Anterior cingulate cortex (tissue), 58 donors: ENCODE measurements at places on chromosomes 16 and 17.

DNA sequence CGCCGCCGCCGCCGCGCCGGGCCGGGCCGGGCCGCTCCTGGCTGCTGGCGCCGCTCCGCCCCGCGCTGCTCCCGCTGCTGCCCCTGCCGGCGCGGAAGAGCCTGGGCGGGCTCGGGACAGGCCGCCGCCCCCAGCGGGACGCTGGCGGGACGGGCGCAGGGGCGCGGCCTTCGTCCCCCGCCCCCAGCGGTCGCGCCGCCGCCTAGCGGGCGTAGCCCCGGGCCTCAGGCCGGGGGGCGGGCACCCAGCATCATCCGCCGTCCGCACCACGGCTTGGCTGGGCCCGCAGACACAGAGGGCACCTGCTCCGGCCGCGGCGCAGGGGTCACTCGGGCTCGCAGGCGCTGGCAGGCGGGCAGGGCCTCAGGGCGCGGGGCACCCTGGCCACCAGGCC is at the start of gene AMFR:
Gene AMFR (minus strand): TSS at position 107 of the 394 bp plus-strand sequence. CDS start 218 bp downstream, outside the sequence.
- DNase-seq = no peak

- DNase-seq = no peak
These were observed 179.6 kb downstream of the WSCD1 start for GRCh38 chr17:6249732-6250131.

DNA sequence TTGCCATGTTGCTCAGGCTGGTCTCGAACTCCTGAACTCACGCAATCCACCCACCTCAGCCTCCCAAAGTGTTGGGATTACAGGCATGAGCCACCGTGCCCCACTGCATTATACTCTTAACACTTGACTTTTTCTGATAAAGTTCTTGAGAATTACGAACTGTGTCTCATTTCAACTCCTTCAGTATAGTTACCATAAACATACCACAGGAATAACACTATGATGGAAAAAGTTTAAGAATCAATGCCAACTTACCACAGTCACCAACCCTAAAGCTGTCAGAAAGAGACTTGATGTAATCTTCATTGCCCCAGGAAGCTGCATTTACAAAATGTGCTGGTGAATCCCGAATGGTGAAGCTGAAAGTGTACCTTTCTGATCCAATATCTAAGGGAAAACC is 10.2 kb downstream of the MEIOB start:
- DNase-seq = no peak

DNA sequence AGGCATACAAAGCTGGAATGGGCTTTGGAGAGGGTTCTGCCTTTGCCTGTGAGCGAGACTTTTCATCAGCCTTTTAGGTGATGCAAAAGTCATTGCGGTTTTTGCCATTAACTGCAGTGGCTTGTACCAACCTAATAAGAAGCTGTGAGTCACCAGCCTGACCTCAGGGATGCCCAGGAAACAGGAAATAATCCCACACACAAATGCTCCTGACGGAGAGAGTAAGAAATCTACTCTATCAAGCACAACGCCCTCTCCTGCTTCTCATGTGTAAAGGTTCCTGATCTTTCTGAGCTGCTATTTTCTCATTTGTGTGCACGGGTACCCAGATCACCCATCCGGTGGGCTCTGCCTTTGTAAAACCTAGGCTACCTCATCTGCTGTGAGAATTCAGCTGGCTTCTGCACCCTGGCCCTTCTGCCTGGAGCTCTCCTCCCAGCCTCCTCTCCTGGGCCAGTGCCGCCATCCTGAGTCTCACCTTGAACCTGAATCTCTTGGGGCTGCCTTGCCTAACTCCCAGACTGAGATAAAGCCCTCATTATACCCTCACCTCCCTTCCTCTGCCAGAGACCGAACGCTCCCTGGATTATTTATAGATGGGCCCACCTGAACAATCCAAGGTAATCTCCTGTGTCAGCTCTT is 299.7 kb downstream of the C16orf95 start:
- DNase-seq = no peak

DNA sequence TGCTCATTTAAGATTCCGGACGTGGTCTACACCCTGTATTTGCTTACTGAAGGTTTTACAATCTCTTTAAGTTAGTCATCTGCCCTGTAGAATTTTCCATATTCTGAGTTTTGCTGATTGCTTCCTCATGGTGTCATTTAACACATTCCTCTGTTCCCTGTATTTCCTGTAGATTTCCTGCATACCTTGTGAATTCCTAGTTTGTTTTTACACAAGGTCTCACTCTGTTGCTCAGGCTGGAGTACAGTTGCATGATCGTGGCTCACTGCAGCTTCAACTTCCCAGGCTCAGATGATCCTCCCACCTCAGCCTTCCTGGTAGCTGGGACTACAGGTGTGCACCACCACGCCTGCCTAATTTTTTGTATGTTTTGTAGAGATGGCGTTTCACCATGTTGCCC is 66.8 kb downstream of the CMIP start:
- DNase-seq = no peak

DNA sequence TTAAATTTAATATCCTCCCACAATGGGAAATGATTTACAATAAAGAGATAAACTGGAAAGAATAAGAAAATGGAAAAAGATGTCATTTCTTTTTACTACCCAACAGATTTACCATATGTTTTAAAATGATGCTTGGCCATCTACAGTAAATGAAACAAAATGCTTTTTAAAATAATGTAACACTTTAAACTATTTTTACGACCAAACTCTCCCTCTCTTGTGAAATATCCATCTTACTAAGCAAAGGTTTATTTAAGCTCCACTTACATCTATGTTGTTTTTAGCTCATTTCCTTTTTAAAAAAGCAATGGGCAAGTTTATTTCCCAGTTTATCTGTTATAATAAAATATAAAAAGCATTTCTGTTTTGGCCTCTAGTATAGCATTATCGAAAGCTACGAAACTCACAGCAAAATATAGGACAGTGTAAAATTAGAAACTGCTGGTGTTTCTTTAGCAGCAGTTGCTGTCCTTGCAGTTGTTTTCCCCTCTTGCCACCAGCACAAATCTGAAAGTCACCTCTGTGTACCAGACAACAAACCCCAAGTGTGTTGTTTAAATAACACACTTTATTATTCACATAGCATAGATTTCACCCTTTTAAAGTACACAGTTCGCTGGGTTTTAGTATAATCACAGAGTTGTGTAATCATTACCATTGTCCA is 195.1 kb downstream of the CDRT15L2 start:
- DNase-seq = no peak
